NCI-H2029 (cell line): ENCODE measurements at places on chromosomes 4 and X.

DNA sequence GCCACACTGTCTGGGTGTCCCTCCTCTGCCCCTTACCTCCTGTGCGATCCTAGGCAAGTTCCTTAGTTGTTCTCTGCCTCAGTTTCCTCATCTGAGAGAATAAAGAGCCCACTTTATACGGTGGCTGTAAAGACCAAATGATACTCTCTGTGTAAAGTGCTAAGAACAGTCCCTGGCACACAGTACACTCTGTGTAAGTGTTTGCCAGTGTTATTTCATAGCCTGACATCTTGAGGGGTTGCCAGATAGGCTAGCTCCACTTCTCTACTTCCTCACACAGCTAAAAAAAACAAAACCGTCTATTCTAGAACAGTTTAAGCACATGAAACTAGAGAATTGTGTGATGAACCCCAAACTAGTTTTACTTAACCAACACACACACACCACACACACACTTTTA, 17.1 kb downstream of the SPON2 start:
- no peak for DNase-seq

DNA sequence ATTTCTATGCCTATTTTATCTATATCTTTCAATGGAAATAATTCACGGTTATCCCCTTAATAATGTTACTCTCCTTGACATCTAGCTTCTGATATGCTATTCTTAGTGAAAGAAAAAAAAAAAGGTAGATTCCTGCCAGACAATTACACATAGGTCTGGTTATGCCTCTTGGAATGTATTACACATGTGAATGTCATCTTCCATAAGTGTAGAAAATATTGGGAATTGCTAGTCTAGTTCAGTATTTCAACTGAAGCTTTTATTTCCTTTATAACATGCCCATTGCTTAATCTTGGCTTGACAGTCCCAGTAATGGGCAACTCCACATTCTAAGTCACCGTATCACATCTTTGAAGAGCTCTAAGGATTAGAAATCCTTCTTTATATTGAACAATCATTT, 25.4 kb upstream of the PPP1R2C start:
- no peak for DNase-seq

DNA sequence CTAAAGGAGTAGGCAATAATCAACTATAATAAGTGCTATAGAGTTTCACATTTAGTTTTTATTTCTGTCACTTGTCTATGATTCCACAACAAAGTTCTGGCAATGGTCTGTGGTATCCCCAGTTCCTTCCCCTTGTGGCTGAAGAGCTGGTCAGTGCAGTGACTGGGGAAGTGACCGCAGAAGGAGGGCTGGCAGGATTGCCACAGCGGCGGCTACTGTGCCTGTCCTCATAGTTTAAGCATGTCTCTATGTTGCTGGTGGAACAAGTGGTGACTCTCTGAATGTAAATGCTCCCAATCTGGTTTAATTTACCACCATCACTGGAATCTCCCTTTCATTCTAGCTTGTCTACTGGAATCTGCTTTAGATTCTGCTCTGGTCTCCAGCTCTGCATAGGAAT, 170.6 kb upstream of the GK2 start:
- DNase-seq, result no peak

DNA sequence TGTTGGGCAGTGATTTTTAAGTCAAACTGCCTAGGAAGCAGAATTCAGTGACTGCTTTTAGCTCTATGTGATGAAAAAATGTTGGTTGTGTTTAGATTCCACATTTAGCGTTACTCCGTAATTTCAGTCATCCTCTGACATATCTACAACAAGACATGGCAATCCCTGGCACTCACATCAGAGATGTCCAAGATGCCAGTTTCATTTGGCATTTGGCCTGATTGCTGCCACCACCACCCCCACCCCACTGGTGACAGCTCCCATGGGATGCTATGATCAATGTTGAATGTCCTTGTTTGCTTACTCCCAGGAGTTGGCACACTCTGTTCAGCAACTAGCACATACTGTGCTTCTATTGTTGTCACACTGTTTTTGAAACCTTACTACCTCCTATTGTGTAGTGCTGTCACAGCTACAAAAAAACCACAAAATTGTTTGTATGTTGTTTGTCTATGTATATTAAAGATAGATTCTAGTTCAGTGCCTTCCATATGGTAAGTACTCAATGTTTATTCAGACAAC, 101.4 kb downstream of the AWAT2 start:
- no peak for DNase-seq
